ENCODE measurements at places on chromosomes 5 and 9. TPM values are rescaled to one million over a fixed set of nuclear protein-coding genes. Genes with fewer than 3 reads are reported as not detected.

GRCh38 chr5:38468202-38468673 lies 88.2 kb downstream of the LIFR start:
- DNase-seq = no peak

- DNase-seq = no peak
Measured at GRCh38 chr5:103294906-103295305, 36.3 kb downstream of the MACIR start.

DNA sequence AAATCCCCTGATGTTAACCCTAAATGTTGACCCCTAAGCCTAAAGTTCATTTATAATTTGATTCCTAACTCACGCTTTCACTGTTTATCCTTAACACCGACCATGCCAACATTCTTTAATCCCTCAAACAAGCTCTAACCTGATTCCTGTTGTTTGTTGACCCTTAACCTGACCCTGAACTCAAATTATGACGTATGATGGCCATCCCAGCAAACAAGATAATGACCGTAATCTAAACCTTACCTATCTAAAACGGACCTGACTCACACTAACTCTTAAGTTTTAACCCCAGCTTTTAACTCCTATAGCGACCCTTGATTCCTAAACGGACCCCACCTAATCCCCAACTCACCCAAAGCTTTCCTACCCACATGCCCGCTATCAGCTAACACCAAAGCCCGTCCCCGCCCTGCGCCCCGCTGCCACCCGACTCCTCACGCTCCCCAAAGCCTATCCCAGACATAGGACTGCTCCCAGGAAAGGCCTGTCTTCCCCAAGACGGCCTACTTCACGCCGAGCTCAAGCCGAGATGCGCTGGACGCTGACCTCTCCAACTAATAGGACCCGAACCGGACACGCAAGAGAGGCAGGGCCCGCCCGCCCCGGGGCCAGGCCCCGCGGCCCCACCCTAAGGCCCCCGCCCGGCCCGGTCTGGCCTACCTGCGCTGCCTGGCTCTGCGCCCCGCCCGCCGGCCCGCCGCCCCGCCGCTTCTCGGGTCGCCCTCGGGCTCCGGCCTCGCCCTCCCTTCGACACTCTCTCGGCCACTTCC lies 395 bp downstream of the TLN1 start:
- no peak for DNase-seq

SLIT3 gene
- polyA plus RNA-seq = 11.5 TPM

DNA sequence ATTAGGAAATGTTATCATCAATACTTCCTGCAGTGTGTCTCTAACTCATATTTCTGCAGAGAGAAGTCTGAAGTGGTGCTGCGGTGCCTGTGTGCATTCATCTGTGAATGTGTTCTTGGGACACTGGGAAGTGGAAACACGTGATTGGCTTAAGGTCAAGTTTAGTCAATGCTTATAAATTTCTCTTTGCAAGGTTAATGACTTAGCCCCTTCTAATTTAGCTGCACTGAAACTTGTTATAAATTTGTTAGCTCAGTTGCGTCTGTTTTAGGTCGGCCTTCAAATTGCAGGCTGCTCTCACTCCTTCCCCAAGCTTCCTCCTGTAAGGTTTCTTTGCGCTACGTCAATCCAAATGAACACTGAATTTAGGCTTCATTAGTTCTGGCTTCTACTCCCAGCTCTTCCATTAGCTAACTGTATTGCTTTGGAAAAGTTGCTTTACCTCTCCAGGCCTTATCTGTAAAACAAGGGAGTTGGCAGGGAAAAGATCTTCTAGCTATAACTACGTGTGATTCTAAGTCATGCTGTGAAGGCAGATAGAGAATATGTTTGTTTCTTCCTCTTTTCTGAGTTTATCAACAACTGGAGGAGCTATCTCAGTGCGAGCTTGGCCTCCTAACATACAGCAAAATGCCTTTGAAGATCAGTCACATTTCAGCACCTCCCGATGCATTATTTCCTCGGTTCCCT lies 341.8 kb downstream of the NFIB start:
- DNase-seq = no peak

DNA sequence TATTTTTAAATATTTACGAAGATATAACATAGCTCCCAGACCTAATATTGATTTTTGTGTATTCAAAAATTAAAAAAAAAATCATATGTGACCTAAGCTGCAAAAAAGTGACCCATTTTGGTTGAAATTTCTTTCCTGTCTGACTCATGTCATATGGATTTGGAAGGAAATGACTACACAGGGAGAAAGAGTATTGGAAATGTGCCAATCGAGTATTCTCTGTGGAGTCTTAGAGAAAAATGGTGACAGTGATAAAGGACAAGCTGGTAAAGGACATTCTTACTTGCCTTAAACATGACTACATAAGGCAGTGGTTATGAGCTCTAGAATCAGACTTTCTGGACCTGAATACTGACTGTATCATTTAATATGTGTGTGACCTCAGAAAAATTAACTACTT lies 262.9 kb upstream of the PTPRD start:
- peak; percentile 32 for DNase-seq

- DNase-seq = no peak
Measured at GRCh38 chr5:5164163-5164562, 24.0 kb downstream of the ADAMTS16 start.

- DNase-seq = peak; percentile 71
Measured at GRCh38 chr5:149228618-149229297, 42.9 kb upstream of the AFAP1L1 start.

DNA sequence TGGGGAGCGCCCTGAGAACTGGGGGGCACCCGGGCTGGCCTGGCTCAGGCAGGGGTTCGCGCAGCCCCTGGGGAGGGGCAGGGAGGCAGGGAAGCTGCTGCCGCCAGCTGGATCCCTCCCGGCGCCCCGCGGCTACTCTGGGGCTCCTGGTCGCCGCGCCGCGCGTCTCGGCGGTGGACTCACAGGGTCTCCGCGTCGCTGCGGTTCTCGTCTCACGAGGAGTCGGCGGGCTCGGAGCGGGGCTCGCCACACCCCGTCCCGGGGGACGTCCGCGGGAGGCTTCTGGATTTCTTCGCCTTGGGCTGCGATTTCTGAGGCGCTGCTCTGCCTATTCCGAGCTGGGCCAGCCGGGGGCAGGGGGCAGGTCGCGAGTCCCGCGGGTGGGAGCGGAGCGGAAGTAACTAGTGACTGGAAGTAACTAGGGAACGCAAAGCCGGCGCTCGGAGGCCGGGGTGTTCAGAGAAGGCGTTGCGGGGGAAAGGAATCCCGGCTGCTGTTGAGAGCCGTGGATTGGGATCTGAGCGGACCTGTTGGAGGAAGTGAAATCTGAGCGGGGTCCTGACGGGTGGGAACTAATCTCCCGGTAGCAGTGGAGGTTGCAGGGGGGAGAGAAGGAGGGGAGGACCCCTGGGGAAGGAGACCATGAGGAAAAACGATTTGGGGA lies 511 bp downstream of the CYSTM1 start:
- peak; percentile 86 for DNase-seq

GRCh38 chr9:2016408-2017330 lies 1.5 kb downstream of the SMARCA2 start:
- peak; percentile 94 for DNase-seq

RNF183 gene
- not detected for polyA plus RNA-seq

DNA sequence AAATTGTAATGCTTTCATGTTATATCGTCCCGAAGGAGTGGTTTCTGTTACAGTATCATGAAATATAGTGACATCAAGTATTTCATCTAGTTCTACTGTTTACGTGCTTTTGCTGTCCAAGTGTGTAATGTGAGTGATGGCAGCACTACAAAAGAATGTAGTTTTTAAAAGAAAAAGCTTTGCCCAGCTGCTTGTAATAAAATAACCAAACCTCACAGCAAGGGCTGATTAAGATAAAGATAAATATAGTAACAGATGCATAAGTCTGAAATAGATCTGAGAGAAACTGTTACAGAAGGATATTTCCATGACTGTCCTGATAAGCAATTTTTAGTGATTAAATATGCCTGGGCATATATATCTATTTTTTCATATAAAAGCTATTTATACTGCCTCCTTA lies 106.4 kb downstream of the AUH start:
- DNase-seq = peak; percentile 52

DNA sequence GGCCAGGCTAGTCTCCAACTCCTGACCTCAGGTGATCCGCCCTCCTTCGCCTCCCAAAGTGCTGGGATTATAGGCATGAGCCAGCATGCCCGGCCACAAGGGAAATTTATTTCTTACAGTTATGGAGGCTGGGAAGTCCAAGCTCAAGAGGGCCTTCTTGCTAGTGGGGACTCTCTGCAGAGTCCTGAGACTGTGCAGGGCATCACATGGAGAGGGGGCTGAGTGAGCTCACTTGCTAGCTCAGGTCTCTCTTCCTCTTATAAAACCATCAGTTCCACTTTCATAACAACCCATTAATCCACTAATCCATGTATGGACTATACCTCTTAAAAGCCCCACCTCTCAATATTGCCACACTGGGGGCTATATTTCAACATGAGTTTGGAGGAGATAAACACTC lies 5.1 kb upstream of the SPIN1 start:
- DNase-seq = no peak

- peak; percentile 90 for DNase-seq
Measured at GRCh38 chr5:66595756-66596635, at the start of gene MAST4. TSS of gene MAST4 (plus strand) at chr5:66596393. CDS start at chr5:66596656, 263 bp downstream.

PRRX2 gene
- polyA plus RNA-seq = 3.0 TPM

LCN15 gene
- polyA plus RNA-seq = 0.69 TPM

GMCL2 gene
- polyA plus RNA-seq = not detected

SMIM3 gene
- polyA plus RNA-seq = 9.4 TPM

- no peak for DNase-seq
Measured at GRCh38 chr5:31626604-31627234, 12.2 kb upstream of the PDZD2 start.

SLC6A7 gene
- 1.7 TPM for polyA plus RNA-seq

SPINK1 gene
- not detected for polyA plus RNA-seq

DNA sequence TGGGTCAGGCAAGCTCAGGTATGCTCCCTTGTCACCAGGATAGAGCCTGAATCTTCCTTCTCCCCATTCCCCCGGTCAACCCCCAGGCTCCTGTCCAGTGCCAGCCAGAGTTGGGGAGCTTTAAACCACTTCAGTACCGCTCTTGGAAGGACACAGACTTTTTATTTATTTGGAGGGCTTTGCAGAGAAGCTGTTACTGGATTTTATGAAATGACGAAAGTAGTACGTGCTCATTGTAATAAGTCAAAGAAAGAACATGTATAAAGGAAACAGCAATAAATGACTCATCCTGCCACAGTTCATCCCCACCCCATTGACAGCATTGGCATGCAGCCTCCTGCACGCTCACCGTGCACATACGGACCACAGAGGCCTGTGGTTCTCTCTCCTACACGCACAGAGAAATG lies 230.3 kb downstream of the AUH start:
- peak; percentile 35 for DNase-seq

- no peak for DNase-seq
Measured at GRCh38 chr9:127567035-127567729, 44.9 kb upstream of the STXBP1 start.

IL5 gene
- polyA plus RNA-seq = 0.51 TPM

Data from muscle of back (tissue), 13 donors.